GM23248 (cell line): ENCODE measurements at places on chromosomes 7 and 10.
A peak's percentile ranks its signal among the peaks of the same experiment; 100 is the strongest.

DNA sequence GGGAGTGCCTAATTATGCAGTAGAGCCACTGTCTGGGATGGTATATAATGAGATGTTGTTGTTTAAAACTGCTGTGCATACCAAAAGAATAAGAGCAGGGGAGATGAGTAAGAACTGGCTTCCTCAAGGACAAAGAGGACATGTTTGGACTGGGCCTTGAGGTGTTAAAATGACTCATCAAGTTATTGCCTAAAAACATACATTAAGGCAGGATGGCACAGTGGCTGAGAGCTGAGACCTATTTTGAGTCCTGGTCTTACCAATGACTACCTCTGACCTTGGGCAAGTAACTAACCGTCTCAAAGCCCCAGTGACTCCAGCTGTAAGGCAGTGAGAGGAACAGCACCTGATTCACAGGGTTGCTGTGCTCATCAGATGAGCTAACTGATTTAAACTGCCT, 71.1 kb downstream of the CFAP58 start:
- DNase-seq, result peak; percentile 46

DNA sequence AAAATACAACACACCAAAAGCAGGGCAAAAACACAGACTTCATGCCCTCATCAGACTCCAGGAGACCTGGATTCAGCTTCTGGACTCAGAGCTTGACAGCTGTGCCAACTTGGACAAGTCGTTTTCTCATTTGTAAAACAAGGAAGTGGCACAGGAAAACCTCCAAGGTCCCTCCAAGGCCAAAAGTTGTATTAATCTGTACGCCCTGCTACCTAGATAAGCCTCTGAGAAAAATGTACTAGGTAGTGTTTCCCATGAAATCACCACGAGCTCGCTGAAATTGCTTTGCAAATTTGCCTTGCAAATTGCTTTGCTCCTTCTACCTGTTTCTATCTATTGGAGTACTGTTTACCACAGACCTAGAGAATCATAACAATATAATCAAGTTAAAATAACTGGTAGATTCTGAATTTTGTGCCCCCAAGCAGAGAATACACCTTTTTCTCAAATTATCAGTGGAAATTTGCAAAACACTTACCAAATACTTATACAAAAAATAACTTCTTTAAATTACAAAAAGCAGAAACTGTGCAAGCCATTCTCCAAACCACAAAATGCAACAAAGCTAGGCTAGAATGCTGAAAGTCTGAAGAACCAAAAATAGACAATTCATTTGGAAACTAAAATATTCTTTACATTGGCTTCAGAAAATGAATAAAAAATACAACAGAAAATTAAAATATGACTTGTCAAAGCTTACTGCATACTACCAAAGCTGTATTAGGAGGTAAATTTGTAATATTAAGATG, 158.1 kb upstream of the CHST15 start:
- DNase-seq, result no peak

- DNase-seq, result no peak
Observed at GRCh38 chr7:148750442-148751355, 52.0 kb downstream of the CUL1 start.

- no peak for DNase-seq
Observed at GRCh38 chr7:50119815-50120637, 27.0 kb upstream of the ZPBP start.

DNA sequence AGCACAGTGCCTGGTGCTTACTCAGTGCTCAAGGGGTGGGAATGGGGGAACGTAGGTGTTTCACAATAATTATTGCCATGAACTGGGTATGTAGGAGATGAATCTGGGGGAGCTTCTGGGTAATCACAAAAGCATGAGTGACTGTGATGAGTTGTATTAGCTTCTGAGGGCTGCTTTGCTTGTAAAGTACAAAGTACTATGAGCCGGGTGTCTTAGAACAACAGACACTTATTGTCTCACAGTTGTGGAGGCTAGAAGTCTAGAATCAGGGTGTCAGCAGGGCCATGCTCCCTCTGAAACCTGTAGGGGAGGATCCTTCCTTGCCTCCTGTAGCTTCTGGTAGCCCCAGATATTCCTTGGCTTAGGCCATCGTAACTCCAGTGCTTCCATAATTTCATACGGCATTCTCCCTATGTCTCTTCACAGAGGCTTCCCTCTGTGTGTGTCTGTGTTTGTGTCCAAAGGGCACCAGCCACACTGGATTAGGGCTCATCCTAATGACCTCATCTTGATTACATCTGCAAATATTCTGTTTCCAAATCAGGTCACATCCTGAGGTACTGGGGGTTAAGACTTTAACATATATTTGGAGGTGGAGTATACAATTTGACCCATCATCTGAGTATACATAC, 84.8 kb upstream of the AGBL3 start:
- peak; percentile 25 for DNase-seq

DNA sequence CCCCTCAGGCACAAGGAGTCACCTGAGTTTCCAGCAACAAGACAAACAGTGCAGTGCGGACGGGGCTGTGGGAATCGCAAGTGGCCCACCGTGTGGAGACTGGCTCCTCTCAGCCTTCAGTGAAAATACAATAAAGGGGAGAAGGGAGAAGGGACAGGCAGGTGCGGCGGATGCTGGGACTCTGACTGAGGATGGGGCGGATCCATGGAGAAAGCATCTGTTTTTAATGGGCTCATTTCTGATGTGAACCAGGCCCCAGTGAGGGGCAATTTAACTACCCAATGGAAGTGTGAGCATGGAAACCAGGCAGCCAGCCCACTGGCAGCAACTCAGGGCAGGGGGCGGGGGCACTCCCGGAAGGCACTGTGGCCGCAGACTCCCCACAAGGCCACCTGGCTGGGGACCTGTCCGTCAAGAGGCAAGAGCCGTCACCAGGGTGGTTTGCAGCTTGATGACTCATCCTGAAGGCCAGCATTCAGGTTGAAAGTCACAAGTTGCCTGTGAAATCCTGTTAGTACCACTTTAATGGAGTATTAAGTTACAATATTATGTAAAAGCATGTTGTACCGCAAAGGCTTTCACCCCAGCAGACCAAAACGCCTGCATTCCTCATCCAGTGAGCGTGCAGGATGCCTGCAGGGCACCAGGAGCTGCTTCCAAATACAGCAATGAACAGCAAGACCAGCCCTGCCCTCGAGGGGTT, 476.4 kb downstream of the PTPRN2 start:
- no peak for DNase-seq

GRCh38 chr10:35959252-35959651, 317.2 kb upstream of the FZD8 start:
- no peak for DNase-seq

DNA sequence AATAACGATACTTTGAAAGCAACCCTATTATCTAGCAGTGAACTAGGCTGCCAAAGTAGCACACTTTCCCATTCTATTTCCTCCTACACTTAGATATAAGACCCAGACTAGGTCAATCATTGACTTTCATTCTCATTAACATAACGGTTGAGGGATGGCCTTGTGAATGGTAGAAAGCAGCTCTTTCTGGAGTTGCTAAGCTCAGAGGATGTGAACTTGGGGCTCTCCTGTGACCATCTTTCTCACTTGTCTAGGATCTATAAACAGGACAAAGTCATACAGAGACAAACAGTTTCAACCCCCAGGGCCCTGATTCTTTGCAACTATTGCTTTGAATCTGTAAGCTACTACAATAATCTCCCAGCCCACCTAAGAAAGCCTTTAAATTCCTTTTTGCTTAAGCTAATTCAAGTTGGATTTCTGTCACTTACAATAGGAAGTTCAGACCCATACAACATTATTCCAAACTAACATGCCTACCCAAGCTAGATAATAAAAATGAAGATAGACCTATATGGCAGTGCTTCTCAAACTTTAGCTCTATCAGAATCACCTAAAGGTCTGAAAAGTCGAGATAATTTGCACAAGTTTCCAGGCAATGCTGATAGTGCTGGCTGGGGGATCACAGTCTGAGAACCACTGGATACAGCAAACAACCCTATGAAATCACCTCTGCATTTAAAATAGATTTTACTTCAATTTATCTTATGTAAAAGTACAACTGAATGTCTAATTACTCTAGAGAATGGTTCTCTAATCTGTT, 16.7 kb downstream of the P4HA1 start:
- DNase-seq, result no peak

GRCh38 chr10:13993673-13994089, 337.0 kb downstream of the FRMD4A start:
- DNase-seq, result no peak

DNA sequence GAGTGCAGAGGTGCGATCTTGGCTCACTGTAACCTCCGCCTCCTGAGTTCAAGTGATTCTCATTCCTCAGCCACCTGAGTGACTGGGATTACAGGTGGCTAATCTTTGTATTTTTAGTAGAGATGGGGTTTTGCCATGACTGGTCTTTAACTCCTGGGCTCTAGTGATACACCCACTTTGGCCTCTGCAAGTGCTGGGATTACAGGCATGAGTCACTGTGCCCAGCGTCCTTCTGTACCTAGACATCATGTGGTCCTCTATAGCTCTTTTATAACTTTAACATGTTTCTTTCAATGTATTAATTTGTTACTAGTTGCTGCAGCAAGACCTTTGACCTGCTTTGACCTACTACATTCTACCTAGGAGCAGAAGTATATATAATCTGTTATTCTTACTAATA, 38.7 kb upstream of the BICC1 start:
- DNase-seq, result peak; percentile 71

- no peak for DNase-seq
Observed at GRCh38 chr7:89049043-89049442, 253.5 kb upstream of the TEX47 start.

GRCh38 chr7:150788474-150789269, 11.5 kb downstream of the TMEM176B start:
- peak; percentile 53 for DNase-seq

GRCh38 chr7:155963356-155963755, 151.1 kb upstream of the SHH start:
- DNase-seq, result no peak

DNA sequence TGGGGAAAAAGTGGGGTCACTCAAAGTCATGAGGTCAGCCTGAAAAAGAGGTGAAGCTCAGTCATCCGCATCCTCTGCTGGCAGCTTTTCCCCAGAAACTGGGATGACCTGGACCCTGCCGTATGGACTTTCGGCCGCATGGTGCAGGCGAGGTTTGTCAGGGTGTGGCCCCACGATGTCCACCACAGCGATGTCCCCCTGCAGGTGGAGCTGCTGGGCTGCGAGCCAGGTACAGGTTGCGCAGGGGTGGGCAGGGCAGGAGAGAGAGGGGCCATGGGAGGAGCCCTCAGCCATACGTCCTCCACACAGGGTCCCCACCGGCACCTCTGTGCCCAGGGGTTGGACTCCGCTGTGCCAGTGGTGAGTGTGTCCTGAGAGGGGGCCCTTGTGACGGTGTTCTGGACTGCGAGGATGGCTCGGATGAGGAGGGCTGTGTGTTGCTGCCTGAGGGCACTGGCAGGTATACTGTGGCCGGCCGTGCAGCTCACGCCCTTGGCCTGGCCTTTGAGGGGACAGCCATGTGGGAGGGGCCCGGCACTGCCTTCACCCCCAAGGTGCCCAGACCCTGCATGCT, 23.0 kb upstream of the ZNF467 start:
- DNase-seq, result no peak

- no peak for DNase-seq
Observed at GRCh38 chr10:113261161-113261560, 291.7 kb upstream of the HABP2 start.

DNA sequence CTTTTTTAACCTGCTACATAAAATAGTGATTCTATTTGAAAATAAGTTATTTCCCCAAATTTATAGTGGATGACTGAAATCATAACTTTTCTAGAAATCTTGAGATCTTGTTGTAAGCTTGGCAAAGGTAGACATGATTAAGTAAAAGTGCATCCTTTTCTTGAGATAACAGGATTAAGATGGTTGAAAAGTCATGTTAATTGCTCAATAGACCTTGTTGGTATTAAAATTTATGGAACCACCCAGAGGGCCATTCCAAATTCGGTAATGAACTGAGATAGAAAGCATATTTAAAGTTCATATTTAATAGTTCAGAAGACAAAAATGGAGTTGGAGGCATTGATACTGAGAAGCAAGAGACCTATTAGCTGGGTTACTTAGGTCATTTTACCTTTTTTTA, 139.1 kb downstream of the BICC1 start:
- DNase-seq, result no peak

GRCh38 chr10:113905756-113906155, 51.3 kb downstream of the NHLRC2 start:
- DNase-seq, result no peak

DNA sequence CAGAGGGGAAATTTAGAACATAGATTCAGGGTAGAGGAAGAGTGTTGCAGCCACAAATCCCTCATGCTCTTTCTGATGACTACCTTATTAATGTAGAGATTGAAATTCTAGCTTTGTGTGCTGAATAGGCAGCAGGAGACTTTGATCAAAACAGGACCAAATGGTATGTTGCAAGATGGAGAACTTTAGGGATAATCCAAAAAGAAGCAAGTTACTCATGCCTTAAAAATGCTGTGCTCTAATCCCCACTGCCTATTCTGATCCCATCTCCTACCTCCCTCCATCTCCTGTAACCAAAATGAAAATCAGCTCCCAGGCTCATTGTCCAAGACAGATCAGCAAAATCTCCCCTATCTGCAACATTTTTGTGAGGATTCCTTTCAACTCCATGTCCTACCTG, 31.3 kb downstream of the CH25H start:
- DNase-seq, result peak; percentile 14

DNA sequence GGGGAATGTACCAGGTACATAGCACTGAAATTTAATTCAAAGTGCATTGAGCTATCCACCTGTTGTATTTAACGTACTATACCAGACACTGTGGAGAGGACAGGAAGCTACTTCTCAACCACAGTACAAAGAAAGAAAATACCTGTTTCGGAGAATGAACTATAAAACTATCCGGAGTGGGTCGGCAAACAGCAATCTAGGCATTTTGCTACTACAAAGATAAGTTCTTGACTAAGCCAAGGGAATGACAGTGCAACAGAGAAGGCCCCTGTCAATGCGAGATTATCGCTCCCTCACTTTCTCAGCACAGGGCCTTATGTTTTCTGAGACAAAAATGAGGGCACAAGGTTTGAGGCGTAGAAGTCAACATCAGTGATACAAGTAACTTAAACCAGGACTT, 27.4 kb downstream of the SFMBT2 start:
- no peak for DNase-seq

DNA sequence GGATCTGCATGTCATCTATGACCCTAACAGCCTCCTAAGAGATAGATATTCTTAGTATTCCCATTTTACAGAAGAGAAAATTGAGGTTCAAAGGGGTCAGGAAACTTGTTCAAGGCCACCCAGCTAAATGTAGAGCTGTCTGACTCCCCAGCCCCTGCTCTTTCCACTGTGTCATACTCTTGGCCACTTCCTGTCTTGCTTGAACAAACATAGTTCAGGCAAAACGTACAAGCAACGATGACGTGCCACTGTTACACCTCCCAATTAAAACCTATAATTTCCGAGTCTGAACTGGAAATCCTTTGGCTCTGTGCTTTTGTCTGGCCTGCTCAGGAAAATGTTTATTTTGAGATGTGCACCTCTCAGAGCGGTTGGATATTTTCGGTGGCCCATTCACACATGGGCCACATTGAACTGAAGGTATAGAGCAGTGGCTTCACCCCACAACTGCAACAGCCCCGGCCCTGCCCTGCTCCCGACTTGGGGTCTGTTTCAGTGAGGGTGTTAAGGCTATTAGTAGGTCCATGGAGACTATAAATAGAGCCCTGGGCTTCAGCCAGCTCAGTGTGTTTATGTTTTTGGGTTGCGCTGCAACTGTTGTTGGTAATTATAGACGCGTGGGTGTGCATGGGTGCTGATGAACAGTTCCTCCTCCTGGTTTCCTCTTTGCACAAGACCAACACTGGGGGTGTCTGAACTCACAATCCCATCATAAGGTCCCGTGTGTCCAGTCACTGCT, 172.3 kb upstream of the ADO start:
- no peak for DNase-seq

- DNase-seq, result no peak
Observed at GRCh38 chr10:28480628-28480965, 52.3 kb upstream of the WAC start.
